ENCODE measurements at places on chromosomes 3 and 15. TPM values are rescaled to one million over a fixed set of nuclear protein-coding genes. Genes with fewer than 3 reads are reported as not detected.

DNA sequence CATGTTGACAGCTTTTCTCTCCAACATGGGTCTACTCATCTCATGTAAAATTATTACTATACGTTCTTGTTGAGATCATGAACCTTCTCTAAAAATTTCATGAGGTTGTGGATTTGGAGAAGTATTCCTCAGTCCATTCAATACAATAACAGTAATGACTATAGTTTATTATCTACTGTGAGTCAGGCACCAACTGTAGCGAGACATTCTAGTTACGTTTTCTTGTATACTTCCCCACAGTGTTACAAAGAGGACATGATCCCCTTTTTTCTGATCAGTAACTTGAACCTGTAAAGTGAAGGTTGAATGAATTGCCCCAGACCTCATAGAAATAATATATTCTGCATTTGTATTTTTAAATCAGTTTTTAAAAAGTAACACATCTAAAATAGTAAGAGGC lies 76.4 kb downstream of the AKAP13 start:
- H3K36me3 ChIP-seq: peaks cover 6% of the 10 kb centered on the region
- DNase-seq: no peak
- no peaks in the 10 kb centered on the region for H3K27me3 ChIP-seq
- H3K27ac ChIP-seq: no peak overlapping the region

Gene ACKR4
- 0.15 TPM for total RNA-seq

DNA sequence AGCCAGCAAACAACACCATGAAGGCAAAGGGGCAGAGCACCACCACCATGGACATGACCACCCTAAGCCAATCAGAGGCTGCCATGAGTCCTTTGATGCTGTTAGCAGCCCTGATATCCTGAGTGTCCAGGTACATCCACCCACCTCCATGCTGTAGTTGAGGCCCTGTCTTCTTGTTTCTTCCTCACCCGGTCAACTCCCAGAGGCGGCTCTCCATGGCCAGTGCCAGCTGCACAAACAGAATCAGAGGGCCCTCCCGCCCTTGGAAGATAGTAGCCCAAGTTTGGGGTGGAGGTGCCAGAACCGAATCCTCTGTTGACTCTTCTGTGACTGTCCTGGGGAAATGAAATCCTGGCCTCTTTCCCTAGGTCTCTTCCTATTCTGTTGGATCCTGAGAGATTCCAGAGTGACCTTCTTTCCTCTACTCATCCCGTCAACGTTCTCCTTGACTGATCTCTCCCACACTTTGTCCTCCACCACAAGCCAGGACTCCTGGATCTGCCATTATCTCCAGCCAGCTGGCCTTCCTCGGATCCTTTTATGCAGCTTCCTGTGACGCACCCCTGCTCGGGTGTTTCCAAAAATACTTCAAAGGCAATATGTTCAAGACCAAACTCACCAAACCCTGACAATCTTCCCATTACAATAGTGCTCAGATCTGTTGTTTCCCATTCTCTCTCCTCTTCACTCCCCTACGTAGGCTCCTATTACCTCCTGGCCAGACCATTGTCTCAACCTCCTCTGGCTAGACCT lies 45.4 kb upstream of the DLG1 start:
- no peak for DNase-seq
- H3K4me3 ChIP-seq: no peak overlapping the region
- H3K36me3 ChIP-seq: no peaks in the 10 kb centered on the region
- no peaks in the 10 kb centered on the region for H3K4me1 ChIP-seq

DNA sequence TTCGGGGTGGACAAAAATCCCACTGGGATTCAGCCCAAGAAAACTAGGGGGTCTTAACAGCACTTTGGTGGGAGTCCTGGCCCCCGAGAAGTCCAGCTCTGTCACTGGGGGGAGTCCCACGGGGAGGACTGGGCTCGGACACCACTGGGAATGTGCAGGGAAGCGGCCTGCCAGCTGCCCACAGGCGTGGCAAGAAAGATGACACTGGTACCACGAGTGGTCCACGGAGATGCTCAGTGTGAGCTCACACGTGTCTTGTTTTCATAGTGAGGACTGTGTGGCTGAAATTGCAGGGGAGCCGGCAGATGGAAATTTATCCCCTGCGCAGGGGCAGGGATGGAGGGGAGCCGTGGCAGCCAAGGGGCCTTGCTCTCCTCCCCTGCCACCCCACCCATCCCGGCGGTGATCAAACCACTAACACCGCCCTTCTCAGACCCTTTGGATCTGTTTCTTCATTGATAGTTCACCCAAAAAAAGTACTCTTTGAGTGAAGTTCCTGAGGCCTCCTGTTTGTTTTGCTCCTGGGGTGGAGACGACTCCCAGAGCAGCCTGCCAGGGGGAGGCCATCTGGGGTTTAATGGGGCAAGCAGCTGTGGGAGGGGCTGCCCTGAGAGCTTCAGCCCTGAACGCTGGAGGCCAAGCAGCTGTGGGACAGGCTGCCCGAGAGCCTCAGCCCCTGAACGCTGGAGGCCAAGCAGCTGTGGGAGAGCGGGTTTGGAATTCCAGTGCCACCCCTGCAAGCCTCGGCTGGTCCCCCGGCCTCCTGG lies 130.9 kb downstream of the LRRK1 start:
- no peaks in the 10 kb centered on the region for H3K4me1 ChIP-seq
- no peak for DNase-seq
- H3K27ac ChIP-seq: no peak overlapping the region
- no peak overlapping the region for H3K4me3 ChIP-seq
- H3K27me3 ChIP-seq: no peaks in the 10 kb centered on the region

- DNase-seq: no peak
- H3K4me3 ChIP-seq: no peak overlapping the region
- no peak overlapping the region for H3K27ac ChIP-seq
These were observed 2.0 kb upstream of the ST8SIA2 start for GRCh38 chr15:92391640-92392039.

DNA sequence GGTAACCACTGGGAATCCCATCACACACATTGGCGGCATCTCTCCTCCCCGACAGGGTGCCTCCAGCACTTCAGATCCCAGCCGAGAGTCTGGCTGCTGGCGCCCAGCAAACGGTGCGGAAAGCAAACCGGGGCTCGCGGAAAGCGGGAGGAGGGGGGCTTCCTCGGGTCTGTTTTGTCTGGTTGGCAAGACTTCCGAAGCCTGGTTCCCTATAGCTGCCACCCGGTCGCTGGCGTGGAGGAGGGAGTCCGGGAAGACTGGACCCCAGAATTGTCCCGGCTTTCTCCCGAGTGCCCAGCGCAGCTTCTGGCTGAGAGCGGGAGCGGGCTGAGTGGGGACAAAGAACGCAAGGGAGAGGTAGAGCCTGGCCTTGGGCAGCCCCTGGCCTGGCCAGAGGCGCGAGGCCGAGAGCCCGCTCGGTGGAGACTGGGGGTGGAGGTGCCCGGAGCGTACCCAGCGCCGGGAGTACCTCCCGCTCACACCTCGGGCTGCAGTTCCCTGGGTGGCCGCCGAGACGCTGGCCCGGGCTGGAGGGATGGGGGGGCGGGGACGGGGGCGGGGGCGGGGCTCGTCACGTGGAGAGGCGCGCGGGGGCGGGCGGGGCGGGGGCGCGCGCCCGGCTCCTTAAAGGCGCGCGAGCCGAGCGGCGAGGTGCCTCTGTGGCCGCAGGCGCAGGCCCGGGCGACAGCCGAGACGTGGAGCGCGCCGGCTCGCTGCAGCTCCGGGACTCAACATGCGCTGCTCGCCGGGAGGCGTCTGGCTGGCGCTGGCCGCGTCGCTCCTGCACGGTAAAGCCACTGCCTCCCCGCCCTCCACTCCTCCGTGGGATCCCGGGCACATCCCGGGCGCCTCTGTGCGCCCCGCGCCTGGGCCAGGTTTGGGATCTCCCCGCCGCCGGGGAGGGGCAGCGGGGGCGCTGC lies at the start of gene CHRNA7:
Gene CHRNA7, plus strand, starts transcription at position 654 of the 920 bp plus-strand sequence. Its CDS starts 80 bp downstream, at position 734.
- no peak within 1 kb of the TSS for H3K4me3 ChIP-seq
- no peak within 1 kb of the TSS for H3K27ac ChIP-seq
- H3K27me3 ChIP-seq: peaks cover 59% of the 10 kb centered on the region
- no peak for DNase-seq

DNA sequence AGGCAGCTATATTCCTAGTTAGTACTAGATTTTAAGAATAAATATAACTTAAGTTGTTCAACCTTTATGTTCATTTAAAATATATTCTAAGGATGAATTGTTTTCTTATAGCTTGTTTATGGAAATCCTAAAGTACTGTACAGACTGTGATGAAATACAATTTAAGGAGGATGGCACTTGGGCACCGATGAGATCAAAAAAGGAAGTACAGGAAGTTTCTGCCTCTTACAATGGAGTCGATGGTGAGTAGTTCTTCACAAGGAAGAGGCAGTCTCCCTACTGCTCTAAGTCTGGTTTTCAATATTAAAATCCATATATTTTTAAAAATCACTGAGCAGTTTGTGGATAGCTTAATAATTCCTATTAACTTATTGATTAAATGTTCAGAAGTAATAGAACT lies 29.6 kb downstream of the CALML4 start:
- H3K27me3 ChIP-seq: no peaks in the 10 kb centered on the region
- no peak for DNase-seq
- H3K36me3 ChIP-seq: peaks cover 38% of the 10 kb centered on the region
- no peaks in the 10 kb centered on the region for H3K4me1 ChIP-seq
- no peak overlapping the region for H3K4me3 ChIP-seq

GRCh38 chr15:63236272-63236671 lies 41.1 kb upstream of the APH1B start:
- H3K4me3 ChIP-seq: no peak overlapping the region
- H3K36me3 ChIP-seq: peaks cover 29% of the 10 kb centered on the region
- H3K4me1 ChIP-seq: peaks cover 68% of the 10 kb centered on the region
- H3K27ac ChIP-seq: no peak overlapping the region
- DNase-seq: no peak
- H3K27me3 ChIP-seq: peaks cover 2% of the 10 kb centered on the region

GRCh38 chr15:66803182-66803729 lies 101.2 kb downstream of the SMAD6 start:
- H3K4me1 ChIP-seq: no peaks in the 10 kb centered on the region
- no peak overlapping the region for H3K4me3 ChIP-seq
- peaks cover 7% of the 10 kb centered on the region for H3K27me3 ChIP-seq

DNA sequence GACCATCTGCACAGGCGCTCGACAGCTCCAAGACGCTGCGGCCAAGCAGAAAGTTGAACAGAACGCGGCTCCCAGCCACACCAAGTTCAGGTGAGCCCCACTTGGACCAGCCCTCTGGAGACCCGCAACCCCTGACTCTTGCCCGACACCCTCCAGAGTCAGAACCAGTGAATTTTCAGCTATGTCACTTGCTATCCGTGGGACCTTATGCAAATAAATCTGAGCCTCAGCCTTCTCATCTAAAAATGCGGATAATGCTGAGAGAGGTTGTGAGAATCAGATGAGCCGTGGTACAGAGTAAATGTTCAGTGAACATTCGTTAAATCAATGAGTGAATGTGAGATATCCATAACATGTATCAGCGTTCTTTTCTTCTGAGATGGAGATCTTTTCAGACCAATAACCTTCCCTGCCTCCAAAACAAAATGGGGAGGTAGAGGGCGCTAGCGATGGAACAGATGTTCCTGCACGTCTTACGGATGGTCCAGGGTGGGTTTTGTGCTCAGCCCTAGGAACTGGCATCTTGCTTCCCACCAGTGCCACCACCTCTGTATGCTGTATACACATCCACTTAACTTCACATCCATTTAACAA lies 524 bp downstream of the MRPS11 start:
- peaks cover 41% of the 10 kb centered on the region for H3K4me1 ChIP-seq
- peaks cover 26% of the 10 kb centered on the region for H3K36me3 ChIP-seq
- peak overlapping the region; percentile 95 for H3K27ac ChIP-seq
- no peak for DNase-seq

DNA sequence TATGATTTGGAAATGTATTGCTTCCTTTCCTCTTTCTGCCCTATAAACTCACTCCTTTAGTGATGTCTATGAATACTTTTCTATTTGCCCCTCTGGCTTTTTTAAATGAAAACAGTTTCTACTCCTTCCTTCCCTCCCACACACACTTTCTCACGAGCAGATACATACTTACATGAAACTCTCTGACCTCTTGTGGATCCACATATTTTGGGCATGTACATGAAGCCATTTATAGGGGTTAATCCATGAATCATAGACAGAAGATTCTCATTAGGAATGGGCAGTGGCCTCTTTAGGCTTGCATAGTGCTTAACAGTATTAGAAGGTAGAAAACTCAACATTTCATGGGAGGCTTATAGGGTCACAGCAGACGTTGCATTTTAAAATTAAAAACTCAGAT lies 24.8 kb downstream of the ANAPC13 start:
- no peak overlapping the region for H3K4me3 ChIP-seq
- H3K36me3 ChIP-seq: no peaks in the 10 kb centered on the region
- no peak for DNase-seq
- no peak overlapping the region for H3K27ac ChIP-seq

GRCh38 chr3:27166888-27167287 lies 202.3 kb downstream of the NEK10 start:
- no peak overlapping the region for H3K4me3 ChIP-seq
- no peak for DNase-seq
- no peaks in the 10 kb centered on the region for H3K4me1 ChIP-seq
- no peaks in the 10 kb centered on the region for H3K27me3 ChIP-seq
- no peaks in the 10 kb centered on the region for H3K36me3 ChIP-seq
- H3K27ac ChIP-seq: no peak overlapping the region

Gene TIMP4
- not detected for total RNA-seq

DNA sequence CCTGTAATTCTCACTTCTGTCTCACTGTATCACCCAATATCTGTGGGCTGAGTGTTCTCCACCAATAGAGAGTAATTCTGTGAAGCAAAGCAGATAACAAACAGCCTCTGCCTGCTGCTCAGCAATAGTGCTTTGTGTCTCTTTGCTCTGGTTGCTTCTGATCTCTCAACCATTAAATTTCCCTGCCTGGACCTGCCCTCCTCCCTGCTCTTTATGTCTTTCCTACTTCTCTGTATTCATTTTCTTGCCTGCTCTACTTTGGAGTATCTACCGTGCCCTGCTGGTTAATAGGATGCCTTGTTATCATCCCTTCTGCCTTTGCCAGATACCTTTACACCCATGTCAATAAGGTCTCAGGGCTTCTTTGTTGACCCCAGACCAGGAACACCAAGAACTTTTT lies 102.9 kb upstream of the CGNL1 start:
- DNase-seq: no peak
- peaks cover 27% of the 10 kb centered on the region for H3K36me3 ChIP-seq
- peaks cover 5% of the 10 kb centered on the region for H3K4me1 ChIP-seq
- no peak overlapping the region for H3K27ac ChIP-seq
- H3K4me3 ChIP-seq: no peak overlapping the region
- H3K27me3 ChIP-seq: no peaks in the 10 kb centered on the region

Gene GOLGA6L7
- not detected for total RNA-seq

DNA sequence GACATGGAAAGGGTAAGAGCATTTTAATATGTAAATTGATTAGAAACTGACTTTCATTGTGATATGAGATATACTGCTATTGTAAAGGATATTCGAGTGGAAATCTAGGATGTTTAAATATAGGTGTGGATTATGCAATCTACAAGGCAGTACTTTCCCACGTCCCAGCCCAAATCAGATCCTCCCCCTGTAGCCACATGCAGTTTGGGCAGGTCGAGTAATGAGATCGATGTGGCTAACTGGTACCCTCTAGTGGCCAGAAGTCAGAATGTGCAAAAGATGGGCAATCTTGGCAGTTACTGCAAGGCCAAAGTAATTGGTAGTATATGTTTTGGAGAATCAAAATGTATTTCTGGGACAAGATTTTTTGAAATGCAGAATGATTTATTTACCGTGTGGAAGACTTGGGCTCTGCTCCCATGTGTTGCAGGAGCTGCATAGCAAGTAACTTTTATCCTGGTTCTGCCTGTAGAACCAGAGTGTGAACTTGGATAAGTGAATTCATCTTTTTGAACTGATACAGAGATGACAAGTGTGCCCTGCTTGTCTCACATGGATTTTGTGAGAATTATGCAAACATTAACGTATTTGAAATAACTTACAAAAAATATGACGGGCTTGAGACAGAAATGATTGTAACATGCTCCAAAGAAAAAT lies 94.5 kb upstream of the ADAMTSL3 start:
- peaks cover 10% of the 10 kb centered on the region for H3K27me3 ChIP-seq
- H3K4me3 ChIP-seq: no peak overlapping the region
- peak; percentile 11 for DNase-seq
- H3K27ac ChIP-seq: no peak overlapping the region
- no peaks in the 10 kb centered on the region for H3K36me3 ChIP-seq
- H3K4me1 ChIP-seq: no peaks in the 10 kb centered on the region
